ENCODE measurements at places on chromosomes 5 and 9. TPM values are rescaled to one million over a fixed set of nuclear protein-coding genes. Genes with fewer than 3 reads are reported as not detected.
A peak's percentile ranks its signal among the peaks of the same experiment; 100 is the strongest.

FOXE1 gene
- total RNA-seq, result not detected

C7 gene
- 87.0 TPM for total RNA-seq

DNA sequence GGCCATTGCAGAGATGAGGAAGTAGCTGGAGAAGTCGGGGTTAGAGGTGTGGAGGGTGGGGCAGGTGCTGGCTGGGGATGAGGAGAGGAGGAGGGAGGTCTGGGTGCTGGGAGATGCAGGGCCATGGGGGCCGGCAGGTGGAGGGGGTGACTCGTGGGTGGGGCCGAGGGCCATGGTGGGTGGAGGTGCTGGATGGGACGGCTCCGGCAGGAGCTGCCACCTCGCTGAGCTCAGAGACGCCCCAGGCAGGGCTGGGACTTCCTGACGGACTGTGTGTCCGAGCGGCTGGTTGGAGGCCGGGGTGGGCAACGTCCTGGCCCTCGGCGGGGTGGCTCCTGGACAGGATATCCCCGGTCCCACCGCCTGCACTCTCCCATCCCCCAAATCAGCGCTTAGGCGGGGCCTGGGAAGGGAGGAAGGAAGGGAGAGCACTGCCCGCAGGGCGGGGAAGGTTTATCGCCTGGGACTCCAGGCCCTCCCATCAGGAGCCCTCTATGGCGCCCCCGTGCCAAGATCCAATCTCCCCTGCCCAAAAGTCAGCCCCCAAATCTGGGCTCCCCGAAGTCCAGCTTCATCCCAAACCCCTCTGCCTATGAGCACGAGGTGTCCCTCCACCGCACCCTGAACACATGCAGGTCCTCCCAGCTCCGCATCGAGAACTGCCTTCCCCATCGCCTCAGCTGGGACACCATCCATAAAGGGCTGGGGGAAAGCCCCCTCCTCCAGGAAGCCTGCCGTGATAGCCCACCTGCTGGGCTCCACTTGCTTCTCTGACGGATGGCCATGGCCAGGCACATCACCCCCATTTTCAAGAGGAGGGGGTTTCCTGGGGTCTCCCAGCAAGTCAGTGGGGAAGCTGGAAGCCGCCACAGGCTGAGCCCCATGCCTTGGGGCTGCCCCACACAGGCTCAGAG lies 58.3 kb upstream of the NOTCH1 start:
- DNase-seq, result no peak

TOR4A gene
- total RNA-seq, result 3.9 TPM

DNA sequence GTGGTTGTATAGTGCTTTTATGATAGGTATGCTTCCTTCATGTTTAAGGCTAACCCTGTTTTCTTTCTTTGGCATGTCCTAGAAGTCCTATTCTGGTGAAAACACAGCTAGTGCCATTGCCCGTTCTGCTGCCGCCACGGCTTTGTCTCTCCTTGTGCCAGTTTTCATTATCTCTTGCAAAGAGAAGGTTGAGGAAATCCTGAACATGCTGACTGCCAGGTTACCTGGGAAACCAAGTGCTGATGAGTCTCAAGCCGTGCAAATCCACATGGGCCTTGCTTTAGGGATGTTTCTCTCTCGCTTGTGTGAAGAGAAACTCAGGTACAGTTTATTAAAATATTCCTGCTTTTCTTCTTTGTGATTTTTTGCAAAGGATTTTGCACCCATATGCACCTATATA lies 102.2 kb downstream of the HACD4 start:
- DNase-seq, result no peak

FLT4 gene
- 23.9 TPM for total RNA-seq

DNA sequence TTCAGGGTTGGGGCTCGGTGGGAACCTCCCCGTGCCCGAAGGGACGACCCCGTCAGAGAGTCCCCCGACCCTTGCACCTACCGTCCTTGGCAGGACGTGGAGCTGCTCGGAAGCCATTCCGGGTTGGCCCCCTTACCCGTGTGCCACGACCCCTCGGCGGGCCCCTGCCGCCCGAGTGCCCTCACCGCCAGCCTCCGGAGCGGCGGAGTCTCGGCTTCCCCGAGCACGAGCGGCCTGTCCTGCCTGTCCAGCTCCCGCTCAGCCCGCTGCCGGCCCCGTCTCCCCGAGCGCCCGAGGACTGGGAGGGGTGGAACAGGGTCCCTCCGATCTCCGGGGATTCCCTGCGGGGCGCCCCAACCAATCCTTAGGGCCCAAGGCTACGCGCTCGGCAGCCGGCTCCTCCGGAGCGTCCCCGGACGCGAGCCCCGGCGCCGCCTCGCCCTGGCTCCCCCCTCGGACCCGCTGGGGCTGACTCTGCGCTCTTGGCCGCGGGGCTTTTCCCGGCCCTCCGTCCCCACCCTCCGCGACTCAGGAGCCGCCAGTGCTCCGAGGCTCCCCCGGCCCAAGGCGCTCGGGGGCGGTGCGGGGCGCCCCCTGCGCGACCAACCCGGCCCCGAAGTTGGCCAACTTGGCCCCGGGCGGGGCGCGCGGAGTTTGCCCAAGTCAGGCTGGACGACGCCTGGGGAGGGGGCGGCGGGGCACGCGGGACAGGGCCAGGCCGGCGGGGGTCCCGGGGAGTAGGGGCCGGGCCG lies 654 bp downstream of the ADAMTS2 start:
- DNase-seq, result no peak

MZB1 gene
- not detected for total RNA-seq

DNA sequence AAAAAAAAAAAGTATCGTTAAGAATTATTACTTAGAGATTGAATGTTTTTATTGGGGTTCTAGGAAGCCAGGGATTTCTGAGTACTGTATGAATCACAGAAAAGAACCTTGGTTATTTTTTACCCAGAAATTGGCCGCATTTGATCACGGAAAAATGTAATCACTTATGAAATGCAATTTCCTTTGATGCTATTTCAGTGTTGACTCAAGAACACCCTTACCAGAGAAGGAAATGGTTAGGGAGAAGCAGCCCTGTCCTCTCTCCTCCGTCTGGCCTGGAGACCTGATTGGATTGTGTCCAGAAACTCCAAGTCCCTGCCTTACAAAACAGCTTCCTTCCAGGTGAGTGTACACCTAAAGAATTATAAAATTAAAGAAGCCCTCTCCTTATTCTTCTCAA lies 116.7 kb downstream of the MED10 start:
- no peak for DNase-seq

OR1J2 gene
- not detected for total RNA-seq

PRR7 gene
- 8.7 TPM for total RNA-seq

- DNase-seq, result no peak
These were observed 22.8 kb downstream of the THBS4 start for GRCh38 chr5:80057921-80058320.

- DNase-seq, result no peak
These were observed 86.5 kb upstream of the SGCD start for GRCh38 chr5:156240414-156240813.

- DNase-seq, result no peak
These were observed 175.3 kb downstream of the RFK start for GRCh38 chr9:76218886-76219445.

DNA sequence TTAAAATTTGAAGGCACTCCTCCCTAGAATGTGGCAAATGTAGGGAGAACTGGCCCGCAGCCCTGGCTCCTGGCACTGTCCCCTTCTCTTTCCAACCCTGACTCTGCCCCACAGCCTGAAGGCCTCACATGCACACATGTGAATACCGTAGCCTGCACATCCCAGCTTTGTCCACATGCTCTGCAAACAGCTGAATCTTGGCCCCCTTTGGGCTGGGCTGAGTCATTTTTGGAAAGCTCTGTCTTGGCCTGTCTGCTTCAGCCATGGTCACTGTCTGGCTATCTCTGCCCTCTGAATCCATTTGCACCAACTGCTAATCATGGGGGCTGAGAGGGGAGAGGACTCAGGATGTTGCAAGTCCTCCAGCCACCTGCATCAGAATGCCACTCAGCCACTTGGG lies 22.1 kb upstream of the GALNT10 start:
- DNase-seq, result no peak

GRCh38 chr5:24509943-24510342 lies 134.8 kb downstream of the CDH10 start:
- DNase-seq, result no peak

- peak; percentile 70 for DNase-seq
These were observed 24.9 kb upstream of the SH3PXD2B start for GRCh38 chr5:172479034-172479783.

ARSI gene
- total RNA-seq, result 7.3 TPM

DNA sequence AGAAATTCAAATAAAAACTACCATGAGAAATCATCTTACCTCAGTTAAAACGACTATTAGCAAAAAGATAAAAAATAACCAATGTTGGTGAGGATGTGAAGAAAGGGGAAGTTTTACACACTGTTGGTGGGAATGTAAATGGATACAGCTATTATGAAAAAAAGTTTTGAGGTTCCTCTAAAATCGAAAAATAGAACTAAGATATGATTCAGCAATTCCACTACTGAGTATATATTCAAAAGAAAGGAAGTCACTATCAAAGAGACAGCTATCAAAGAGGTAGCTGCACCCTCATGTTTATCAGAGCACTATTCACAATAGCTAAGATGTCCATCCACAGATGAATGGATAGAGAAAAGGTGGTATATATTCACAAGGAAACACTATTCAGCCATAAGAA lies 1888.4 kb downstream of the MAT2B start:
- no peak for DNase-seq

GDA gene
- total RNA-seq, result not detected

DIPK1B gene
- 37.9 TPM for total RNA-seq

COL5A1 gene
- total RNA-seq, result 52.9 TPM

- peak; percentile 26 for DNase-seq
These were observed 638 bp downstream of the MARCHF3 start for GRCh38 chr5:127029581-127030258.

GRCh38 chr9:6782981-6783380 lies 25.2 kb downstream of the KDM4C start:
- no peak for DNase-seq

DNA sequence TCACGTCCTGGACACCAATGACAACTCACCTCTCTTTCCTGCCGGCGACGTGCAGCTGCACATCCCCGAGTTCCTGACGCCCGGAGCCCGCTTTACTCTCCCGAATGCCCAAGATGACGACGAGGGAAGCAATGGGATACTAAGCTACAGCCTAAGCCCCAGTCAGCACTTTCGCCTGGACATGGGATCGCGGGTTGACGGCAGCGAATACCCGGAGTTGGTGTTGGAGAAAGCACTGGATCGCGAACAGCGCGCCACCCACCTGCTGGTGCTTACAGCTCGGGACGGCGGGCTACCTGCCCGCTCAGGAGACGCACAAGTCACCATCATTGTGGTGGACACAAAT lies 1.1 kb downstream of the PCDHAC1 start:
- DNase-seq, result no peak

DNA sequence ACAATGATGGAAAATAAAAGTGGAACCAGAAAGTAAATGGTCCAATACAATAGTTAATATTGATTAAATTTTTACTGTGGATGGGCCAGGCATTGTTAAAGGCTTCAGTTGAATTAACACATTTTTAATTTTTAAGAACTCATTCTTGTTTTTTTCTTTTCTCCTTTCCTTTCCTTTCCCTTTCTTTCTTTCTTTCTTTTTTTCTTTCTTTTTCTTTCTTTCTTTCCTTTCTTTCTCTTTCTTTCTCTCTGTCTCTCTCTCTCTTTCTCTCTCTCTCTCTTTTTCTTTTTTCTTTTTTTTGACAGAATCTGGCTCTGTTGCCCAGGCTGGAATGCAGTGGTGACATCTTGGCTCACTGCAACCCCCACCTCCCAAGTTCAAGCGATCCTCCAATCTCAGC lies 13.3 kb upstream of the OTULINL start:
- DNase-seq, result no peak

DNA sequence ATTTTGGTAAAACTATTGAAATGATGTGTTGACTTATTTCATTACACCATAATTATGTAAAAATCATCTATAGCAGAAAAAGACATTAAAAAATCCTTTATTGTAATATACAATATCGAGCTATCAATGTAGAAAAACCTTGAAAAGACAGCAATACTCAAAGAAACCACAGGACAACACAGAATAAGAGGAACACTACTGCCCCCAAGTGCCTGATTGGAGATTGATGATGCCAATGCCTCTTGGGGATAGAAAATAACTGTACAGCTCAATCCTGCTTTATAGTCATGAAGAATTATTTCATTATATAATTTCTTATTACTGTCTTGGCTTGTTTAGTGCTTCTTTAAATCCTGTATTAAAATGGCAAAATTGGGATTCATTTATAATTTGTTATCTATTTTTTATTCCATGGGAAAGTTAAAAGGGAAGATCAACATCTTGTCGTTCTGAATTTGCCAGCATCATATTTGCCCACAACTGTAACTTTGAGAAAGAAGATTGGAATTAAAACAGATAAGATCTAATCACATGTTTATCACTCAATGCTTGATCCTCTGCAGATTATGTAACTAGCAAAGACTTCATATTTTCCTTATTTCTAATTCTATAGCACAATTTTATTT lies 337.5 kb downstream of the CDH9 start:
- DNase-seq, result no peak

ZNF346 gene
- 24.9 TPM for total RNA-seq

PCDHA12 gene
- 3.3 TPM for total RNA-seq

OR1Q1 gene
- 1.8 TPM for total RNA-seq

NUTM2G gene
- total RNA-seq, result not detected

- no peak for DNase-seq
These were observed 76.0 kb upstream of the RNU6ATAC start for GRCh38 chr9:134240361-134240760.

DNA sequence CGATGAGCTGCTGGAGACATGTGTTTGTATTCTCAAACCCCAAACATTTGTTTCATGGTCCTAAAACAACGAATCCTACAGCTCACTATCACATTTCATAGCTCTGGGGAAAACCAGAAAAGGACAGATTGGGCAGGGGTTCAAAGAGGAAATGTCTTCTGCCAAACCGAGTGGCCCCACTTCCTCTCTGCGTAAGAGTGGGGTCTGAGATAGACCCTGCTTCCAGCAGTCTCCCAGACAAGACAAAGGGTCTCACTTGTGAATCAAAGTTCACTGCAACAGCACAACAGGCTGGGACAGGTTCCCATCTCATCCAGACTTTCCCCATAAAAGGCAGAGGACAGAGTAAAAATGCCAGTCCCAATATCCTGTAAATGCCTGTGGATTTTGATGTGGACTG lies 276.2 kb upstream of the SLC24A2 start:
- no peak for DNase-seq

DNA sequence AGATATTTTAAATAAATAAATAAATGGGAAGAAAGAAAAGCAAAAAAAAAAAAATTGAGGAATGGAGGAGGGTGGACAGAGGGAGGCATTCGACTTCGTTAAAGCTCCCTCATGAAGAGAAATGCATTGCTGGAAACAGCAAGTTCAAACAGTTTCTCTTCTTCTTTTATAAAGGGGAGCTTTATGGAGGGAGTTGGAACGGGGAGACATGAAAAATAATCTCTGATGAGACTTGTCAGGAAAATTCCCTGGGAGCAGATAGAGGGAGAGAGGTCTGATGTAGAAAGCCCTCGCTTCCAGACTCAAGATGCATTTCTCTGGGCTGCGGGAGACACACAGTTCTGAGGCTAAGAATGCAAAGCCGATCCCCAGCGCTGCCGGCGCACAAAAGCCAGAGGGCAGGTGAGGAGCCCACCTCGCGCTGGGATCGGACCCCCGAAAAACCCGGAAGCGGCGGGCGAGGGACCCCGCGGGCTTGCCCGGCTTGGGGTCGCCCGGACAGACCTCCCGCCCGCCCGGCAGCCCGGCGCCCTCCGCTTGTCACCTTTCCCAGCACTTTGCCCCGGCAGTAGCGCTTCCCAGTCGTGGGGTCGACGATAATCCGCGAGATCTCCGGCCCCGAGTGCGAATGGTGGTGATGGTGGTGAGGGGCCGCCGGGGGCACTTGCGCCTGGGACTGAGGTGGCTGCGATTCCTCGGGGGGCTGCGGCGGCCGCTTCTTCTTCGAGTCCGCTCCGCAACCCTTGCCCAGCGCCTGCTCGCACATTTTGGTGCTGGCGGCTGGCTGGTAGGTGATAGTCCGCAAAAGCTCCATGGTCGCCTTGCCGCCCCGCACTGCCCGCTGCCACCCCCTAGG lies 512 bp downstream of the PLK2 start:
- DNase-seq, result peak; percentile 25

GRCh38 chr5:138032028-138032571 lies 779 bp downstream of the FAM13B start:
- peak; percentile 54 for DNase-seq

Data from tibial nerve (tissue), 4 donors.